ENCODE measurements at places on chromosomes 6 and 20.

DNA sequence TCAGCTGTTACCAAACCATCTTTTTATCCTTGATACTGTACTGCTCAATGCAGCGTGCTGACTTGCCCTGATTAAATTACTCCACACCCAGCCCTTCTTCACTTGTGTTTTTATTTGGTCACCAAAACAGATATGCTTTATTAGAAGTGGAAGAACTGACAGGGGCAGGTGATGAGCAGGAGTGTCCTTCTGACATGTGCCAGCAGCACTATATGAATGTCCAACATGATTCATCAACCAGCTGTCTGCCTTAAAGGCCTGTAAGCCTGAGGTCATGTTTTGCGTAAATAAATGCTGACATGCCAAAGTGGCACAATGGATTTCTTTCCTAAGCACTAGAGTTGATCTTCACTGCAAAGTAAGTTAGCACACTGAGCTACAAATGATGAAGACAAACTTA, 15.4 kb downstream of the POPDC3 start:
- no peak for DNase-seq

DNA sequence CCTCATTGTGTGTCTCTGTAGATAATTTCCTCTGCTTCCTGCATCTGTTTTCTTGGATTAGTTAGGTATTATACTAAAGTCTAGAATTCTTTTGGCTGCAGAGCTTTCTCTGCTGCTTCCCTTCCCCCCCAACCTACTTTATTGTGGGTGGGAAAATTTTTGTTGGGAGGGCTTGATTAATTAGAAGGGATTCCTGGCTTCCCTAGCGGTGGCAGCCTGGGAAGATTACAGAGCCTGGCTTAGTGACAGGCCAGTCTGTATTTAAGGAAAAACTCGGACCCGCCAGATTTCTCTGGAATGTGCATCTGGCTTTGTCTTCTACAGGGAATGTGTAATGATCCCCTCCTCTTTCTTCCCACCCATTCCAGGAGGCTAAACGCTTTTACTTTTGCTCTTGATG, 31.2 kb downstream of the SLX4IP start:
- no peak for DNase-seq

DNA sequence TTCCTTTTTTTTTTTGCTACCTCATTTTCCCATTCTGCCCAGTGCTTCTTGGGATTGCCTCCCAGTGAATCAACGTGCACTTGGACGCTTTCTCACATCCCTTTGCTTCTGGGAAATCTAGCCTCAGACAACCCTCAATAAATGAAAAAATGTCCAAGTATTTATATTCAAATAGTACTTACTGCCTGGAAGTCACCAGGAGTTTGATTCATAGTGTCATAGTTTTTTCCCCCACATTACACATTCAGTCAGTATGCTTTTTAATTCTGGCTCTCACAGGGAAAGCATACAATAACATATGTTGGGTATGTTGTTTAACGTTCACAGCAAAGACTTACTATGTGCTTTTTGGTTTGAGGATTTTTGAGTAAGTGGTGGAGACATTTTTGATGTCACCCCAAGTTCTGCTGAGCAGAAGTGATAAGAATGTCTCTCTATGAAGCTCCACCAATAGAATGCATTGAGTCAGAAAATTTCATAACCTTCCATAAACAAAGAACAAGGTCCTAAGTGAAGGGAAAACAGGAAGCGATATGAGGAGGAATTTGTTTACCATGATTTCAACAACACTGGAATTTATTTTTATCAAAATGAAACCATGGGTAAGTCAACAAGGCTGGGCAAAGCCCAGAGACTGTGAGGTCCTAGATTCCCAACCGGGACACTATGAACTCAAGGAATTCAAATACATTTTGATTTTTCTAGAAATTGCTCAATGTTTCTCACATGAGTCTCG, 301.2 kb upstream of the BMP2 start:
- DNase-seq = no peak

- no peak for DNase-seq
Measured at GRCh38 chr6:45959534-45960145, 56.0 kb downstream of the CLIC5 start.

GRCh38 chr6:21603082-21603952, 9.8 kb downstream of the SOX4 start:
- no peak for DNase-seq

DNA sequence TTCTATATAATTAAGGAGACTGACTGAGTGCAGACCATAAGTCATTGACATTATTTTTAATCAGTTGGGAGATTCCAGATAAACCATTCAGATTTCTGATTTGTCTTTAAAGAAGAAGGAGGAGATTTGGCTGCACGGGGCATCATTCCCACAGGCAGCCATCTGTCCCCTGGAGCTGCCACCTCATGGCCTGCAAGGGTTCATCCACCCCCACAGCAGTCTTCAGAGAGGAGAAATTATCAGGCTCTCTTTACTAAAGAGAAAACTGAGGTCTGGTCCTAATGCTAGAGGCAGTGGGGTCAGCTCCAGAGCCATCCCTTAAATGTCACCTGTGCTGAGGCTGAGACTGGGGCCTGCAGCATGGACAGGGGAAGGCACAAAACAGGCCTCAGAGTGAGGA, 501.3 kb upstream of the SULF2 start:
- DNase-seq = no peak

All from GM20000 (cell line).